ENCODE measurements at places on chromosomes 12 and 14.

DNA sequence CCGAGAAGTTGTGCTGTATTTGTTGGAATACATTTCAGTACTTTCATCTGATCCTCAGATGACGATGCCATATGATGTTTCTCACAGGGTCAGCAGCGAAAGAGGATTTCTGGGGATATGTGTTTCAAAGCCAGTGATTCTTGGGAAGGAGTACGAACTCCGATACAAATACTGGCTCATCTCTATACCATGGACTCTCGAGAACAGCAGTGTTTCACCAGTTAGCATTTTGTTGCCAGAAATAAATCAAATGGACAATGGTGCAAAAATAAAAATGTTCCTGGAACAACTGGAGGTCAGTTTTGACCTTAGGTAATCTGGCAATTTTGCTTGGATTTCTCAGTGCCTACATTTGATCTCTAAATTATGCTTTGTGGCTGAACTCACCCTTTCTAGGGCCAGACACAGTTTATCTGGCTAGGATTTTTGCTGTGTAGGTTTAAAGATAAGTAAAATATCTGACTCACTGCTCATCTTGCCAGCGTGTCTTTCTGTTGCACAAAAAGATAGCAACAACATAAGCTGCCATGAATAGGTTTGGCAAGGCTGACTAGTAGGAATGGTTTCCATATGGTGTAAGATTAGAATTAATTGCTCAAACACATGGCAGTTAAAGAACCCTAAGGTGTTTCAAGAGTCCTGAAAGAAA is 11.0 kb upstream of the MGP start:
- DNase-seq, result no peak

DNA sequence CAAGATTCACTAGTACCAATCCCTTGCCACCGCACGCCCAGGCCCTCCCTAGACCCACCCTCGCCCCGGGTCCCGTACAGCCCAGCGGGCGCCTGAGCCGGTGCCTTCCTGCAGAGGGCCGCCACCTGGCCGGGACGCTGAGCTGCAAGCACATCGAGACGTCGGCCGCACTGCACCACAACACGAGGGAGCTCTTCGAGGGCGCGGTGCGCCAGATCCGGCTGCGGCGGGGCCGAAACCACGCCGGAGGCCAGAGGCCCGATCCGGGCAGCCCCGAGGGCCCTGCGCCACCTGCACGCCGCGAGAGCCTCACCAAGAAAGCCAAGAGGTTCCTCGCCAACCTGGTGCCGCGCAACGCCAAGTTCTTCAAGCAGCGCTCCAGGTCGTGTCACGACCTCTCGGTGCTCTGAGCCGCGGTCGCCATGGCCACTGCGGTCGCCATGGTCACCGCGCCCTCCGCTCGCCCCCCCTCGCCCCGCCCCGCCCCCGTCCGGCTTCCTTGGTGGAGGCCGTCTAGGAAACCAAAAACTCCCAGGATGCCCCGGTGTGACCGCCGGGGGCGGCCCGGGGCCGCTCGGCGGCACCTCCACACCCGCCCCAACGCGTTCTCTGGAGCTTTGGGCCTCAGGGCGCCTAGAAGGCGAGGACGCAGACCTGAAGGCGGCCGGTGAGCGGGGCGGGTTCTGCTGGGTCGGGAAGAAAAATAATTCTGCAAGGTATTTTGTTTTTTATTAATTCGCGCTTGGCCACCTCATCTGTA is 3.7 kb downstream of the REM2 start:
- peak; percentile 46 for DNase-seq

DNA sequence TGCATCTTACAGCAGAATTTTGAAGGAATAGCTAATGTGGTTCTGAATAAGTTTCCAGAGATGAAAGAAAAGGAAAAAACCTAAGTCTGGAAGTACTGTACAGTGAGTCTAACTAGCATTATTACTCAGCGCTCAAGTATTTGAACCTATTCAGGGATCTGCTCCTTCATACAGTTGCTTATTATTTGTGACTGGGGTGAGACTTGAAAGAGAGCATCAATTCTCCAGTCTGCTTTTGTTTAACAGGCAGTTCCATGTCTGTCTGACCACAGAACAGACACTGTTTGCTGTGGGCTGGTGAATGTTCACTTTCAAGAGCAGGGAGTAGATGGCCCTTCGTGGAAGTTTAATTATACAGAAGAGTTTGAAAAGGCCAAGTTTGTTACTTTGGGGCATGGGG is 9.3 kb downstream of the ETV6 start:
- DNase-seq, result no peak

- peak; percentile 1 for DNase-seq
Observed at GRCh38 chr12:91778938-91779400, 366.7 kb downstream of the BTG1 start.

DNA sequence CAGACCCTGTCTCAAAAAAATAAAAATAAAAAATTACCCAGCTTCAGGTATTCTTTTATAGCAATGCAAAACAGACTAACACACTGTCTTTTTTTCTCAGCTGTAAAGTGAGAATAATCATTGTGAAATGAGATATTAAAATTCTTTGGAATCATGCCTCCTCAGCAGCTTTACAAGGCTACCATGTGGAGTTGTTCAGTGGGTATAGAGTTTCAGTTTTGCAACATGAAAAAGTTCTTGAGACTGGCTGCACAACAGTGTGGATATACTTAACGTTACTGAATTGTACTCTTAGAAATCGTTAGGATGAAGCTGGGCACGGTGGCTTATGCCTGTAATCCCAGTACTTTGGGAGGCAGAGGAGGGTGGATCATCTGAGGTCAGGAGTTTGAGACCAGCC is 15.7 kb upstream of the MAPKAPK5 start:
- no peak for DNase-seq

- DNase-seq, result no peak
Observed at GRCh38 chr12:124498275-124499189, 68.9 kb downstream of the NCOR2 start.

DNA sequence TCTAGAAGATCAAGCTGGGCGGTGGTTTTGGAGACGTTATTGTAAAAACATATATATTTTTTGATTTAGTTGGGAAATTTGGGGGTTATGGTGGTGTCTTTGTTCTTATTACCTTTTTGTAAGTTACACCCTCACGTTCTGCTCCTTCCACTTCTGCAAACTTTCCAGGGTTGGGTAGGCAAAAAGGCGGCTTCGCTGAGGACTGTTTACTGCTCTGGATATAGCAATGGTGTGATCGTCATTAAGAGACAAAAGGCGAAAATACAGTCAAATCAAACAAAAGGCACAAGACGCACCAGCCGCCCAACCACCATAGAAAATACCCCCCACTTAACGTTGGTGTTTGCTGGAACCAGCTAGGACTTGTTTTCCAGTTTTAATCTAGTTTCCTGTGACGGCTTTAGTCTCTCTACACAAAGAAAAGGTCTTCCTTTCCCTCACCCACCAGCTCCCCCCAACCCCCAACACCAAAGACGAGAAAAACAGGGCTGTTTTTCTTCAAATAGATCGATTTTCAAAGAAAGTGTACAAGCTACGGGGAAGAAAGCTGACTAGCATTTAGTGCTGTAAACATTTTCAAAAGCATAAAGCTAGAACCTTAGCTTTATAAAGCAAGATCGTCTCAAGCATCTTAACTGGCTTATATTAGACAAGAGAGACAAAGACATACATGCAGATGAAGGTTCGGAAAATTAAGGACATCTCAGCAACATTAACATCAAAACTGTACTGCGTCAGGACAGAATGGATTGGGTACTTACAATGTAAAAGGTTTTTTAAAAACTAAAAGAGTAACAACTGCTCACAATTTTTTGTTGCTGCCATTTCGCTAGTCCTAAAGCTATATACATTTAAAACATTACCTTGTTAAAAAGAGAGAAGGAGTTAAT is 2.0 kb upstream of the SETD1B start:
- DNase-seq, result no peak

- DNase-seq, result no peak
Observed at GRCh38 chr14:20341646-20342045, 1.8 kb upstream of the PARP2 start.

GRCh38 chr12:120474616-120474960 is 5.0 kb upstream of the SRSF9 start:
- no peak for DNase-seq

DNA sequence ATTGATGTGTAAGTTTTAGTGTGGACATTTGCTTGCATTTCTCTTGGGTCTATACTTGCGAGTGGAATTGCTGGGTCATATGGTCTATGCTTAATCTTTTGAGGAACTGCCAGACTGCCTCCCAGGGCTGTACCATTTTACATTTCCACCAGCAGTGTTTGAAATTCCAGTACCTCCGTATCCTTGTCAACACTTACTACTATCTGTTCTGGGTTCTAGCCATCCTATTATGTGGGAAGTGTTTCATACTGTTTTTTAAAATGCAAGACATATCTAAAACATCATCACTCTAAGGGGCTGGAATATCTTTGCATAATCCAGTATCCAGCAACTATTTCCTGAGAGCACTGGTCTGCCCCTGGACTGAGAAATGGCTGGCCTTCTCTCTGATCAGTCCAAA is 80.2 kb upstream of the RIN3 start:
- no peak for DNase-seq

- no peak for DNase-seq
Observed at GRCh38 chr12:98821866-98822265, 176.8 kb downstream of the APAF1 start.

GRCh38 chr14:99724939-99725773 is 41.1 kb downstream of the CYP46A1 start:
- no peak for DNase-seq

DNA sequence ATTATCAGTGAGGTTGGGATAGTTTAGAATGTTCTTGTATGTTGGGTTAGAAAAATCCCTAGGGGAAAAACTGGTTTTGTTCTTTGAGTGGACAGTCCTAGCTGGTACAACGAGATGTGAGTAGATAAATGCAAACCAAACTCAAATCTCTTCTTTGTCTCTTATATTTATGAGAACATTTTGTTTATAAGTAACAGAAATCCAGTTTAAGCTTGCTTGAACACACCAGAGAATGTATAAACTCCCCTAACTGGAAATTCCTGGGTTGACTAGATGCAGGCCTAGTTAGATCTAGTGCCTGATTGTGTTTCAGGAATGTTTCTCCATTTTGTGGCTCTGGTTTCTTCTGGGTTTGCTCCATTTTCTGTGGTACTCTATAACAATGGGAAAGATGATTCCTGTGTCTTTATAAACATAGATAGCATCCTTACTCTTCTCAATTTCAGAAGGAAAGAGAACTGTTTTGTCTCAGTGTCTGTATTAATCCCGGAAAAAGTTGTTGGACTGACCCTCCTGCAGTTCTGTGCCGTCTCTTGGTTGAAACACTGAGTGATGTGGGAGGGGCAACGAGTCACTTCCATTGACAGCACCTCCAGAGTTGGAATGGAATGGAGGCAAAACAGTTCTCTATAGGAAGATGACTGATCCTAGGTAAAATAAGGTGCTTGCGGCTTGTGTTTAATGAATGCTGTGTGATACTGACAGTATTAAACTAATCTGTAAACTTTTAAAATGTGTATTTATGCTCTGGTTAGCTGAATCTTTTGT is 244.8 kb downstream of the TMTC2 start:
- DNase-seq, result no peak

GRCh38 chr14:102798926-102799325 is 21.7 kb downstream of the TRAF3 start:
- DNase-seq, result no peak

- DNase-seq, result no peak
Observed at GRCh38 chr14:74952180-74952665, 3.2 kb downstream of the PGF start.

DNA sequence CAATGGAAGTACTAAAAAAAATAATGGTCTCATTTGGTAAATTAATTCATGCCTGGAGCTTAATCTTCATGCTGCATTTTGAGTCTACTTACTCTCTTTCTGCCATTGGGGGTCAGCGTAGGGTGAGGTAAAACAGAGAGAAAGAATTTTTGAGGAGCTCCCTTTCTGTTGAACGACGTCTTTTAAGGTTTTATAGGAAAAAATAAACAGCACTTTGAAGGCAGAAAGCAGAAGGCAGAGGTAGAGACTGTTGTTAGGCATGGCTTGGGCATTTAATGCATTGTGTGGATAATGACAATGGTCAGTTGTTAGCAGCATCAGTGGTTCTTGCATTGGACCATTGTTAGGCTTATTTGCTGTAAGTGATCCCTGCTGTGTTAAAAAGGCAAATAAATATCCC is 557.2 kb upstream of the STXBP6 start:
- no peak for DNase-seq

DNA sequence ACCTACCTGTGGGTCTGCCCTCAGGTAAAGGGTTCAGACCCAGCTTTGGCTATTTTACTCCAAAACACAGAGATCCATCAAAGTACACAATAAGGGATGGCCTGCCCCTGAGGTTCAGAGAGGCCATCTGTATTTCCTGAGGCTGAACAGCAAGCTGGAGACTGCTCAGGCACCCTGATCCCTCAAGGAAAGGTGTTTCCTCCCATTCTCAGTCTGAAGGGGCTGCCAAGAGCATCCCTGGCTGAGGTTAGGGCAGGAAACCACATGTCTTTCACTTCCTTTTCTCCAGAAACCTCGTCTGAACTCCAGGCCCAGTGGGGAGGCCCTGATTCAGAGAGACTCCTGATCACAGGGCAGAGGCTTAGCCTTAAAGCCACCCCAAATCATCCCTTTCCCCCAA is 1.5 kb downstream of the RILPL1 start:
- no peak for DNase-seq

DNA sequence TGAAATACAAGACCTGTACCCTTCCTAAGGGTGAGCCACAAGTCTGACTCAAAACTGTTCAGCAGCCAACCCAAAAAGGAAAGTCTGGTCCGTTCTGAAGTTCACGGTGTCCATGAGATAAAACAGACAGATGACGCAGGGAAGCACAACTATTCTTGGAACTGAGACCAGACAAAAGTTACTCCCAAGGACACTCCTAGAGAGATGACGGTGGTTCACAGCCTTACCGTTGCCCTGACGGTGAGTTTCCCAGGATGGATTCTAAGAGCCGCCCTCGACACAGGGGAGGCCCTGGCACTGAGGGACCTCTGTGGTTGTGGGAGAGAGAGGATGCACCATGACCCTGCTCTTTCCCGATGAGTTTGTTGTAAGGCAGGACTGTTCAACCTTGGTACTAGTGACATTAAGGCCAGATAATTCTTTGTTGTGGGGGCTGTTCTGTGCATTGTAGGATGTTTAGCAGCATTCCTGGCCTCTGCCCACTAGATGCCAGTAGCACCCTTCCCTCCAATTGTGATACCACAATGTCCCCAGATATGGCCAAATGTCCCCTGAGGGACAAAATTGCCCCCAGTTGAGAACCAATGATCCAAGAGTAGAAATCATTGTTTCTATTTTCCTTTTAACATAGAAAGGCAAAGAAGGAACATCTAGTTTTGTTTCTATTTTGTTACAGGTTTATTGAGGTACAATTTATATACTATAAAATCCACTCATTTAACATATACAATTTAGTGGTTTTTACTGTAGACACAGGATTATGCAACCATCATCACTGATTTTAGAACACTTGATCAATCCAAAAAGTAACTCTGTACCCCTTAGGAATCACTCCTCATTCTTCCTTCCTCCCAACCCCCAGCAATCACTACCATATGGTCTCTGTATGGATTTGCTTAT is 23.0 kb downstream of the OR10P1 start:
- no peak for DNase-seq

GRCh38 chr12:100718187-100718586 is 76.4 kb upstream of the ANO4 start:
- DNase-seq, result no peak

- DNase-seq, result no peak
Observed at GRCh38 chr12:52496054-52496453, 3.0 kb upstream of the KRT6A start.

GRCh38 chr14:32720927-32721326 is 217.8 kb upstream of the NPAS3 start:
- DNase-seq, result no peak

Data from stimulated activated CD8-positive, alpha-beta memory T cell treated with anti-CD3 and anti-CD28 coated beads, Interleukin-7, amount 100 ng/mL, for 1 hour (primary cell).